GOT3 (cell line): ENCODE measurements at places on chromosomes 1 and 21.

GRCh38 chr21:26846036-26846931 is 1.1 kb upstream of the ADAMTS1 start:
- peak; percentile 48 for DNase-seq

GRCh38 chr1:246602194-246602593 is 35.9 kb downstream of the CNST start:
- DNase-seq, result no peak

DNA sequence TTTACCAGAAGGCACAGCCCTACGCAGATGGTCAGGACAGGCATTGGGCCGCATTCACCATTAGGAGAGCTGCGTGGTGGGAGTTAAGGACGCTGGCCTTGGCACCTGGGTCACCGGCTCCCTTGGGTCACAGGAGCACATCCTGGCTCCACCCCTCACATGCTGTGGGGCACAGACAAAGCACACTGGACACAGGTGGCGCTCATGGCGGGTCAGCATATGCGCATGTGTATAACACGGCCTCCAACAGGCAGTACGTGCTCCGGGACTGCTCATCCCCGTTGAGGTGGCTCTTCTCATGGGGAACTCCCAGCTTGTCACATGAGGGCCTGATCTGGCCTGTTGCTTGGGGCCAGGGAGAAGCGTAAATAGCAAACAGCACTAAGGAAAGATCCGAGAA is 25.0 kb downstream of the PGBD5 start:
- DNase-seq, result no peak

DNA sequence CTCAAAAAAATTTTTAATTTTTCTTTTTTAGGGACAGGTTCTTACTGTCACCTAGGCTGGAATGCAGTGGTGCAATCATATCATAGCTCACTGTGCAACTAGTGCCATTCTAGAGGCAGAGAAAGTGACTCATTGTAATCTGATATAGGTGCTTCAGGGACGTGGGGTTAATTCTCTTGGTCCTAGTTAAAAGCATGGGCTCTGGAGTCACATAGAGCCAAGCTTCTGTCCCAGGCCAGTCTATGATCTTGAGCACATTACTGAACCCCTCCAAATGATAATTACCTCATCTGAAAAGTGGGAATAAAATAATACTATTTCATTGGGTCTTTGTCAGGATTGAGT is 1.1 kb upstream of the ADIPOR1 start:
- no peak for DNase-seq

DNA sequence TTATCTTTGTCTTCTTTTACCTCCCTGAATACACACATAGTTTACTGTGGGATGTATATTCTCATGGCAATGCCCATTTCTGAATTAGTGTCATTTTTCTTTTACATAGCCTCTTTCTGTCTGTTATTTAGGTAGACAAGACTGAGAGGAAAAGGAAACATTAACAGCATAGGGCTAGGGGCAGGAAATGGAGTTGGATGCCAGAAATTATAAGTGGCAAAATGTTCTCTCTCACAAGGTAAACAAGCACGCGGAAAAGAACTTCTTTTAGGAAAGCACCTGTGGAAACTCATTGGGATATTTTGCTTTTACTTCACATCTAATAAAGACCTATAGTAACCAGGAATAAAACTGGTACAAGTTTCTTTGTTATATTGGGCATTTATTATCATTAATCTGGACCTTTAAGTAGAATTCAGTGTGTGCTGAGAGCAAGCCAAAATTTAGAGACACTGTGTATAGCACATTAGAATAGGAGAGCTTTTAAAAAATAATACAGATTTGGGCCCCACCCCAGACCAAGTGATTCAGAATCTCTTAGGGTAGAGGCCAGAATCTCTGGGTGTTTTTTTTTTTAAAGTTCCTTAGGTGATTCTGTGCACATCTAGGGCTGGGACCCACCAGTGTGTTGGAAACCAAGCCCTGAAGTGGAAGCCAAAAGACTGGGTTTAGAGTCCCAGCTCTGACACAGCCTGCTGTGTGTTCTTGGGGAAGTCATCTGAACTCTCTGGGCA is 32.7 kb downstream of the S100A10 start:
- no peak for DNase-seq

- DNase-seq, result no peak
Observed at GRCh38 chr21:34919406-34919805, 129.7 kb downstream of the RUNX1 start.

GRCh38 chr1:52771384-52771783 is 45.1 kb downstream of the ZYG11B start:
- no peak for DNase-seq

DNA sequence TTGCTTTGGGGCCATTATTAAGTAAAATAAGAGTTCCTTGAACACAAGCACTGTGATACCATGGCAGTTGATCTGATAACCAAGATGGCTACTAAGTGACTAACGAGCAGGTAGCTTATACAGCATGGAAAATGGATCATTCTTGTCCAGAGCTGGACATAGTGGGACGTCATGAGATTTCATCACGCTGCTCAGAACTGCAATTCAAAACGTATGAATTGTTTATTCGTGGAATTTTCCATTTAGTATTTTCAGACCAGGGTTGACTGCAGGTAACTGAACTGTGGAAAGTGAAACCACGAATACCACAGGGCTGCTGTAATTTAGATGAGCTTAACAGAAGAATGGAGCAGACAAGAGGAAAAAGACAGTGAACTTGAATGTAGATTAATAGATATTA is 38.9 kb downstream of the CCDC18 start:
- no peak for DNase-seq

DNA sequence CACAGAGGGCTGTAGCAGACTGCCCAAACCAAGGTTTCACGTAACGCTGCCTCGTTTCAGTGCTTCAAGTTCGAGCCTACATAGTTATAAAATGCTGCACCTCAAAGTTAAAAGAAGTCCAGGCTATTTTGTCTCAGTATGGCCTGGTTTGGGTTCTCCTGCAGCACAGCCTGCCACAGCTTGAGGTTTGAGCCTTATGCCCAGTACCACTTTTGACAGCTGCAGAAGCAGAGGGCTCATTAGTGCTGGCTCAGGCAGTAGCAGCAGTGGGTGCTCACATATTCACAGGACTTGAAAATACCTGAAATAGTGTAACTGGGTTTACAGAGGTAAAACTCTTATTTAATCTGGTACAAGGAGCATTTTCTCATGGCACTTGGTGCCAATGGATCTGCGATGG is 15.3 kb downstream of the SPATA46 start:
- DNase-seq, result no peak

DNA sequence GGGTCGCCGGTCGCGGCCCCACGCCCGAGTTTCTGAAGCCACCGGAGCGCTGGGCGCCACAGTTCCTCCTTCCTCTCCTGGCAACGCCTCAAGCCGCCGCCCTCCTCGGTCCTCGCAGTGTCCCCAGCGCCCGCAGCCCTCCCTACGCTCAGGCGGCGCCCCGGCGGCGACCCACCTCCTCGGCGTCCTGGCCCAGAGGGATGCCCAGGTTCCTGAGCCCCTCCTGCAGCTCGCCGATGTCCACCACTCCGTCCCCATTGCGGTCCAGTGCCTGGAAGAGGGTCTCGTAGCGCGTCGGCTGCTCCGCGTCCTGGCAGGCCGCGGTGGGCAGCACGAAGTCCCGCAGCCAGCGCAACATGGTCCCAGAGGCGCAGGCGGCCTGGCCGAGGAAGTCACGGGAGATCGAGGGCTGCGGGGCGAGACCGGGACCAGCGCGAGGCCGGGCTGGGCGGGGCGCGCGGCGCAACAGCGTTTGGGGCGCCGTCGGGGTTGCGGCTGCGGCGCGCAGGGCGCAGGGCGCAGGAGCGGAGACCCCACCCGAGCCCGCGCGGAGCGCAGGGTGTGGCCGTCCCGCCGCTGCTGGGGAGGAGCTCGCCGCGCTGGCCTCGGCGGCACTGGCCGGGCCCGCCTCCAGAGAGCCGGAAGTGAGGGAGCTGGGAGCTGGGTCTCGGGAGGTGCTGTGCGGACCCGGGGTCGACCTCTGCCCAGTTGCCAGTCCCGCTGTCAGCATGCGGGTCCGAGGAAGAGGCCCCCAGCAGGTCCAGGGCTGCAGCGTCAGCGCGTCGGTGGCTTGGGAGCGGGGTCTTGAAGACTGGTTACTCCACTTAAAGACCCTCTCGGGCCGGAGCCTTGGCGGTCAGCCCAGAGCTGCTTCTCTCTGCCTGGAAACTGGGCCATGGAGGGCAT is at the start of gene SLC25A24:
Gene SLC25A24, minus strand, starts transcription at position 563 of the 906 bp plus-strand sequence. Its CDS starts 205 bp downstream, at position 358.
- DNase-seq, result peak; percentile 25

- DNase-seq, result no peak
Observed at GRCh38 chr1:40769815-40770214, 13.8 kb upstream of the KCNQ4 start.

DNA sequence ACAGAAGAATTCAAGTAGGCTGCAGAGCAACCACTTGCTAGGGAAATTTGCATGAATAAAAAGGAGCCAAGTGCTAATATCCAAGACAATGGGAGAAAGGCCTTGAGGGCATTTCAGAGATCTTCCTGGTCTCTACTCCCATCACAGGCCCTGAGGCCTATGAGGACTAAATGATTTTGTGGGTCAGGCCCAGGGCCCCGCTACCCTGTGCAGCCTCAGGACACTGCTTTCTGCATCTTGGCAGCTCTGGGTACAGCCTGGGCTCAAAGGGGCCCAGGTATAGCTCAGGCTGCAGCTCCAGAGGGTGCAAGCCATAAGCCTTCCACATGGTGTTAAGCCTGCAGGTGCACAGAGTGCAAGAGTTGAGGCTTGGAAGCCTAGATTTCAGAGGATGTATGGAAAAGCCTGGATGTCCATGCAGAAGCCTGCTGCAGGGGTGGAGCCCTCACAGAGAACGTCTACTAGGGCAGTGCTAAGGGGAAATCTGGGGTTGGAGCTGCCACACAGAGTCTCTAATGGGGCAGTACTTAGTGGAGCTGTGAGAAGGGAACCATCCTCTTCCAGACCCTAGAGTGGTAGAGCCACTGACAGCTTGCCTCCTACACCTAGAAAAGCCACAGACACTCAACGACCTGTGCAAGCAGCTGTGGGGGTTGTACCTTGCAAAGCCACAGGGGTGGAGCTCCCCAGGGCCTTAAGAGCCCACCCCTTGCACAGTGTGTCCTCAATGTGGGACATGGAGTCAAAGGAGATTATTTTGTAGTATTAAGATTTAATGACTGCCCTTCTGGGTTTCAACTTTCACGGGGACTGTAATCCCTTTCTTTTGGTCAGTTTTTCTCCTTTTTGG is 13.7 kb upstream of the ACTRT2 start:
- no peak for DNase-seq
